ENCODE measurements at places on chromosomes 6 and 20.

GRCh38 chr6:23633996-23634395 lies 492.0 kb upstream of the NRSN1 start:
- DNase-seq: no peak

GRCh38 chr6:139159016-139159415 lies 24.1 kb downstream of the HECA start:
- DNase-seq: no peak

DNA sequence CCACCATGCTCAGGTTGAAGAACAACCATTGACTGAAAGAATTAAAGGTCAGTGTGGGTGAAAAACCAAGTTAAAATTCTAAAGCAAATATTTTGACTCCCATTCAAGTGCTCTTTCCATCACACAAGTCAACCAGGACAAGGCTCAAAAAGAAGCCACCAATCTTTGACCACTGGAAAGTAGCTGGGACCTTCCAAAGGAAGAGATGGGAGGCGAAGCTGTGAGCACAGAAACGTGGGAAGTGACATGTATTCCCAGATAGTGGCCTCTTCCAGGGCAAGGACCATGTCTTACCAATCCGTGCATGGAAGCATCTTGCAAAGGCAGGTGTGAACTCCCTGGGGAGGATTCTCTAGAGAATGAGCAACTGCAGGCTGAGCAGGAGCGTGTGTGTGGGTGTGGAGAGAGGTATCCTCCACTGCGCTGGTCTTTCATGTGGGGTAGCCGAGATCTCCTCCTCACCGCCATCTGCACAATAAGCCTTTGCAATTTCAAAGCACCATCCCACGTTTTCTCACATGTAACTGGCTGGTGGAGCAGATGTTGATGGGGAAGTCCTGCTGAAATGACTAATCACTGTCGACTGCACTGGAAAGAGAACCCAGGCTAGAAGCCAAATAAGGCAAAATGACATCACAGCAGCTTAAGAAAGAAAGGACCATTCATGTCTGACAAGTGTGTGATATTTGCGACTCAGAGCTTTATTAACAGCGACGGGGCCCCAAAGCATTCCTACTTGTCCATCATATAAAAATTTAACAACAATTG lies 189.4 kb upstream of the RREB1 start:
- no peak for DNase-seq

DNA sequence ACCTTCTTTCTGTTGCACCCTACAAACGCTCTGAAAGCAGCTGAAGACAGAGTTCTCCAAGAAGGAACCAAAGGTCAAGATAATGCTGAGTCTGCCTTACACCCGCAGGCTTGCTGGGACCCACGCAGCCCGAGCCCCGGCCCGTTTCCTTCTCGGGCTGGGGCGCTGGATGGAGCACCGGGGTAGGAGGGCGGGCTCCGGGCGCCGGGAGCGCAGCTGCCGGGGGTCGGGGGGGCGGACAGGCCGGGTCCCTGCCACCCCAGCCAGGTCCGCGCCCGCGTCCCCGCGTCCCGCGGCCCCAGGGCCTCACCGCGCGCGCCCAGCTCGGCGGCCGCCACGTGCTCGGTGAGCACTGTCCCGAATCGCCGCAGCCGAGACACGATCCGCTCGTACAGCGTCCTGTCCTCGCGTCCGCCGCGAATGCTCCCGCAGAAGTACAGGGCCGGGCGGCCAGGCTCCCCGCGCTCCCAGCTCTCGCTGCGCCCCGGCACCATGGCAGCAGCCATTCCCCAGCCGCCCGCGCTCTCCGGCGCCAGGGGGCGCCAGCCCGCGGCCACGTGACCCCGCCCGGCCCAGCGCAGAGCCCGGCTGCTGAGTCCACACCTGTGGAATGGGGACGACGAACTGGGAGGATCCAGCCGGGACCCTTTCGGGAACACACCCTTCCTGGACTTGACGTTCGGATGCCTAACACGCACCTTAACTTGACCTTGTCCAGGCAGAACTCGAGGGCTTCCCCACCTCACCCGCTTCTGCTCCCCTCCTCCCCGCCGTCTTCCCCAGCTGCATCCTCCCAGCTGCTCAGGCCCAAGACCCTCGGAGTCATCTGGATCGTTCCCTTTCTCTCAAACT lies at the start of gene DNPH1:
DNPH1 (minus strand) TSS at position 531 of the 852 bp plus-strand sequence; CDS start at position 506, 25 bp downstream.
- DNase-seq: peak; percentile 87

DNA sequence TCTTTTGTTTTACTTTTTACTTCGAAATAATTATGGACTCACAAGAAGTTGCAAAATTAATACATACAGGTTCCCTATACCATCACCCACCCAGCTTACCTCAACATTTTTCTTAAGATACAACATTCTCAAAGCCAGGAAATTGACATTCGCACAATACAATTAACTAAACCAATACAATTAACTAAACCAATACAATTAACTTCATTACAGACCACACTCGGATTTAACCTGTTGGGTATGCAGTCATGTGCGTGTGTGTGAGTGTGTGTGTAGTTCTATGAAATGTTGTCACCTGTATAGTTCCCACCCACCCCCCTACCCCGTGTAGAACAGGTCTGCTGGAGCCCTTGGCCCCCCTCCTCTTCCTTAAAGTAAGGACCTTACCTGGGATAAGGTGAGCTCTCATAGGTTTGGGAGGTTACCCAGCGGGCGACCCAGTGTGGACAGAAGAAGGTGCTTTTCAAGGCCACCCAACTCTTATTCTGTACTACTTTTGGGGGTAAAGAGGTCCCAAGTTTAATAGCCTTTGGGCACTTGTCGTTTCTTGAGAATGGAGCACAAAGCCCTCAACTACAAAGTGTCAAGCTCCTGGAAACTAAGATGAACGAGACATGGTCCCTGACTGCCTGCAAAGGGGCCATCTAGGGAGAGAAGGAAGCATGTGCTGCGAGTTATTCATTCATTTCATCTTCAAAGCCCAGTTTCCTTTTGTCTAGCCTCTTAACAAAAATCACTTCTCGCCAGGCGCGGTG lies 544 bp upstream of the STK38 start:
- DNase-seq: no peak

- DNase-seq: no peak
Observed at GRCh38 chr6:88631830-88632229, 331.6 kb downstream of the RNGTT start.

DNA sequence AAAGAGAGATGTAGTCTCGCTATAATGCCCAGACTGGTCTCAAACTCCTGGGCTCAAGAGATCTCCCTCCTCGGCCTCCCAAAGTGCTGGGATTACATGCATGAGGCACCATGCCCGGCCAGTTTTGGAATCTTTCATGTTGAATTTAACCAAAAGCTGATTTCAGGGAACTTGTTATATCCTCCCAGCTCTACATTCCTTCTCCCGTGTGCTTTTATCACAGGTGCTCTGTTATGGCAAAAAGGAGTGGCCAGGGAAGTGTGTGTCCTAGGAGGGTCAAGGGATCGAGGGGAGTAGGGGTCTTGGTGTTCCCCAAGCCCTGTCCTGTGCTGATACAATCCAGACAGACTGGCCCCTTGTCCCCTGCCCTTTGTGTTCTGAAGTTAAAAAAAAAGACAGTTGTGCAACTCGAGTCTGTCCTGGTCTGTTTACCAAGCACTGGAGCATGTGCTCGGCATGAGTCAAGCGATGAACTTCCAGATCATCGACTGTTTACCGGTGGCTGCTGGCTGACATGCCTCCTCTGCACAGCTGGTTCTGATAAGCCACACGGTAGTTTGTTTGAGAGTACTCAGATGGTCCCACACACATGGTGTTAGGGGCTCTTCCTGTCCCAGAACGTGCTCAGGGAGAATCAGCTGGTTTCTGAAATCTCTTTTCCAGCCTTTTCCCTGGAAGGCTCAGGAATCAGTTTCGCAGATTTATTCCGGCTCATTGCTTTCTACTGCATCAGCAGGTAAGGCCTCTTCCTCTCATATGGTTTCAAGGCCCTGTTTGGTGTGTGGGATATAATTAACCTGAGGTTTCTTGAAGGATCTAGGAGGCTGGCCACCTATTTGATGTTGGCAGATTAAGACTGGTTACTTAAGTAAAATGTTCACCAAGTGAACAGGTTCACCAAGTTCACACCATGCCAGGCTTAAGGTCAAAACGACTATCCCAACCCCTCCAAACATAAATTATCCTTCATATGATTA lies 52.6 kb upstream of the NAA20 start:
- no peak for DNase-seq

DNA sequence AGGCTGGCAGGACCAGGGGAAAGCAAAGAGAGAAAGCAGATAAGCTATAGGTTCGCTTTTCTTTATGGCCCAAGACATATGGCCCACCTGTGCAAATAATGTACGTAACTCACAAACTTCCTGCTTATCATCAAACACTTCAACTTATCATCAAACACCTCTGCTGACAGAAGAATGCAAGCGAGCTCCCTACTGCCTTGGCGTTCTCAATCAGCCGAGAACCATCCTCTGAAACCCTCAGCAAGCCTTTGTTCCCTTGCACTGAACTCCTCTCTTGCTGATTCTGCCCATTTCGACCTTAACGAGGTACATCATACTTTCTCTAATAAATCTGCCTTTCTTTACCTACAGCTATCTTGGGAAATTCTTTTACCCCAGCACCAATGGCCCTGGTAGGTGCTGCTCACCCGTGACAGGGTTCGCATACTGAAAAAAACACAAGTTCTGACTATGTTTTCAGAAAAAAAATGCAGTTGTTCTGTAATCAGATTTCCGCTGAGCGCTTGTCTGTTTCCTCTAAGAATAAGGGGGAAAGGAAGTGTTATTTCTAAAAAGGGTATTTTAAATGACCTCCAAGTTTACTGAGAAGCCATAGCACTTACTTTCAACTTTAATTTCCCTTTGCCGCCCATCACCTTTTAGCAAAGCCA lies 28.3 kb downstream of the SERPINB6 start:
- no peak for DNase-seq

GRCh38 chr6:74551896-74552295 lies 654.0 kb downstream of the COL12A1 start:
- no peak for DNase-seq

GRCh38 chr6:33990061-33990541 lies 155.8 kb downstream of the GRM4 start:
- no peak for DNase-seq

GRCh38 chr6:80454197-80454596 lies 347.7 kb downstream of the BCKDHB start:
- DNase-seq: no peak

- DNase-seq: no peak
Observed at GRCh38 chr20:4069751-4070150, 54.4 kb upstream of the RNF24 start.

- DNase-seq: no peak
Observed at GRCh38 chr6:126640356-126640755, 300.4 kb downstream of the CENPW start.

GRCh38 chr6:96963809-96964208 lies 39.3 kb downstream of the KLHL32 start:
- DNase-seq: no peak

- DNase-seq: no peak
Observed at GRCh38 chr6:97275804-97276203, 7.2 kb downstream of the MMS22L start.

DNA sequence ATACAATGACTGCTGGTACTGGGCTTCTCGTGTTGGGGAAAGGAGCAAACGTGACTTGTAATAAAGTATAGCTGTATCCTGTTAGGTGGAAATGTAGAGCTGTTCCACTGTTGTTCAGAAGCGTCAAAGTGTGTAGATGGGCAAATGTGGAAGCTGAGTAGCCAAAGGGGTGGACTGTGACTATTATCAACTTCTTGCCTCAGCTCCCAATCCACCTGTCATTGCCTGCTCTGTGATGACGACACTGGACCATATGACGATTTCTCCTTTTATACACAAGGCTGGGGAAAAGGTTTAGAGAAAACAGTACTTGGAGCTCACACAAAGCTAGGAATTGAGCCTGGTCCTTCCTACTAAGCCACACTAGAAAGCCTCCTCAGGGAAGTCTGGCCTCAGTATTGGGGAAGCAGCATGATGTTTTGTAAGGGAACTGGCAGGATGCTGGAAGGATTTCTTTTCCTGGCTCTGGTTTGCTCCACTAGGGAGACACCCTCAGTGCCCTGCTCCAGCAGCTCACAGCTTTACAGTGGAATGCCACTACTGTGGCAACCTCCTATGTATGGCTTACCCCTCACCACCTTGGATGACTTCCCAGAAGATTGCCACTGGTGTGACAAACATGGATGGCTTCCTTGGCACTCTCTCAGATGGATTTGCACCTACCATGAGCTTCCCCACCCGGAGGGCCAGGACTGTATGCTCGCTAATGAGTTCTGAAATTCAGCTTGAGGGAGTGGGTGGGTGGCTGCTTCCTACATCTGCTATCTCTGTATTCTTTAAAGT lies 20.0 kb downstream of the CD164 start:
- DNase-seq: no peak

DNA sequence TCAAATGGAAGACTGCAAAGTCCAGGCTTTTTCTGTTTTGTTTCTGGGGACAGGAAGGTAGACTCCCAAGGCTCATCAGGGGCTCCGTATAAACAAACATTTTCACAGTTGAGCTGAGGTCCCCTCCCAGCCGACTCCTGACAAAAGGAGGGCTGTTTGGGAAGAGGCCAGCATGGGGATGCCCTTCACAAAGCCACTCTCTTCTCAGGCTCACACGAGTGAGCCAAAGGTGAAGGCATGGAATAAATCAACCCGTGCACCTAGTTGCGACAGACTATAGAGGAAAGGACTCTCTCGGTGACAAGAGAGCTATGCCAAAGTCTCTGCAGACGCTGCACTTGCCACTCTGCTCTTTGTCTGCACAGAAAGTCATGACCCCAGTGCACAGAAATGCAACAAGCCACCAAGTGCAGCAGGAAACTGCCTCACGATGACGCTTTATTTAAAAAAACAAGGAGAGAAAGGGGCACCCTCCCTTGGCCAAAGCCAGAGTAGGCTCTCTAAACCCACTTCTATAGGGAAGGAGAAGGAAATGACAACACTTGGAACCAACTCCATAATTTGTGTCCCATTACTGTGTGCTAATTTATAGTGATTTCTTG lies 21.0 kb downstream of the JAG1 start:
- DNase-seq: no peak

DNA sequence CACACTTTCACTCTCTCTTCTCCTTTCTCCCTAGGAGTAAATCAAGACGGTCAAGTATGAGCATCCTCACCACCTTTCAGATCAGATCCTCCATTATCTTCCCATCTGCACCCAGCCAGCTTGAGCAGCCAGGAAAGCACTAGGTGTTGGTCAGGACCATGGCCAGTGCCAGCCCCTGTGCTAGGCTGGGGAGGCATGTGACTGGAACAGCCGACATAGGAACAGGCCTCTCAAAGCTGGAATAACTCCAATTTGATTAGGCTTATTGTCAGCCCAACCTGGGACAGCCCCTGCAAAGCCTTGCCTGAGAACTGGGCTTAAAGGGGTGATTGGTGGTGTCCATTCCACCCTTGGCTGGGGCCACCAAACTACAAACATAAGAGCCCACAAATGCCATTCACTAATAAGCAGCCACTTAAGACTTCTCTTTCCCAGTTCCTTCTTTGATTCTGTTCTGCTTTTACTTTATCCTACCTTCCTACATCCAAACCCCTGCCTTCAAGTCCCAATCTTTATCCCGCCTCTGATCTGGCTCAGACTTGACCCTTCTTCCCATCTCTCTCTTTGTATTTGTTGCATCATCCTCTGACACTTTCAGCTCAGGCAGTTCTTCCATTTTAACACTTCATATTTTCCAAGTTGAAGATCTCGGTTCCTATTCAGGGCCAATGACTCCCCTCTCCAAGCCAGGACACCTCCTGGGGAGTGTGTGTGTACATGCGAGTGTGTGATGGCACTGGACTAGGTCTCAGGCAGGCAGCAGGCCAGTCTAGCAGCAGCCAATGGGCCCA lies 4.5 kb upstream of the TREM2 start:
- peak; percentile 68 for DNase-seq
